ENCODE measurements at places on chromosomes 11 and 22.

GRCh38 chr11:10892250-10892649 is 34.4 kb upstream of the ZBED5 start:
- DNase-seq, result no peak

- no peak for DNase-seq
These were observed 10.1 kb downstream of the FAM83F start for GRCh38 chr22:40004836-40005235.

- DNase-seq, result no peak
These were observed 24.8 kb downstream of the UVRAG start for GRCh38 chr11:75839851-75840250.

DNA sequence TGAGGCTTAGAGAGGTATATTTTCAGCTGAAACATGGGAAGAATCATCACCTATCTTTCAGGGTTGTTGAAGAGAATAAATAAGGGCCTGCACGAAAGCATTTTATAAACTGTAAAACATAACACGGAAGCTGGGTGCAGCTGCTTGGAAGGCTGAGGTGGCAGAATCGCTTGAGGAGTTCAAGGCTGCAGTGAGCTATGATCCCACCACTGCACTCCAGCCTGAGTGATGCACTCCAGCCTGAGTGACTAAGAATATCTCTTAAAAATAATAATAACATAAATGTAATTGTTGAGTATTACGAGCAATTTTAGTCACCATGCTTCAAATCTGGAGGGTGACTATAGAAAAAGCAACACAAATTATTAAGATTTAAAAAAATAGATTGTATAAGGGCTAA is 16.3 kb downstream of the RBFOX2 start:
- DNase-seq, result no peak

DNA sequence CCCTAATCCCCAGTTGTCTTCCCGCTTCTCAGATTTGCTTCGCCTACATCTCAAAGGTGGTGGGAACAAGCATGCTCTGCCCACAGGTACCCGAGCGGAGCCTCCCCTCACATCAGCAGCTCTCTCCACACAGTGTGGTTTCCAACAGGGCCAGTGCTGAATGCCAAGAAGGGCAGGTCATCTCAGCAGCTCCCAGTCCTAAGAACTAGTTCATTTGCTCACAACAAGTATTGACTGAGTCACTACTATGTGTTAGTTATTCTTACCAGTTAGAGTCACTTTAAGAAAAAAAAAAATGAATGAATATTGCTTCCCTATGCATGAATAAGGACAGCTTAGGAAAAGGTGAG is 66.2 kb downstream of the THAP12 start:
- no peak for DNase-seq

GRCh38 chr22:49044091-49044490 is 783.6 kb downstream of the BRD1 start:
- DNase-seq, result no peak

DNA sequence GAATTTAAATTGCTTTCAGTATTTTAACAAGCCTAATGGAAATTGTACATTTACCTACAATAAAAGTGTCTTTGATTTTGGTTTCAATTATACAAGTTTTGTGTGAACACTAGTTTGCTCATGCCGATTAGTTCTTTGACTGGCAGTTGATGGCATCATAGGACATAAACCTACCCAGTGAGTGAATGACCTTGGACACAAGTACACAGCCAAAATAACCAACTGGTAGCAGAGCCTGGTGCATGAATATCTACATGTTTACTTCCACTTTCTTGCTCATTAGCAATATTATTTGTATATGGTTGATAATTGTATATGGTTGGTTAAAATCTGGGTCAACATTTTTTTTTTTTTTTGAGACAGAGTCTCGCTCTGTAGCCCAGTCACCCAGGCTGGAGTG is 37.8 kb downstream of the STIM1 start:
- DNase-seq, result no peak

DNA sequence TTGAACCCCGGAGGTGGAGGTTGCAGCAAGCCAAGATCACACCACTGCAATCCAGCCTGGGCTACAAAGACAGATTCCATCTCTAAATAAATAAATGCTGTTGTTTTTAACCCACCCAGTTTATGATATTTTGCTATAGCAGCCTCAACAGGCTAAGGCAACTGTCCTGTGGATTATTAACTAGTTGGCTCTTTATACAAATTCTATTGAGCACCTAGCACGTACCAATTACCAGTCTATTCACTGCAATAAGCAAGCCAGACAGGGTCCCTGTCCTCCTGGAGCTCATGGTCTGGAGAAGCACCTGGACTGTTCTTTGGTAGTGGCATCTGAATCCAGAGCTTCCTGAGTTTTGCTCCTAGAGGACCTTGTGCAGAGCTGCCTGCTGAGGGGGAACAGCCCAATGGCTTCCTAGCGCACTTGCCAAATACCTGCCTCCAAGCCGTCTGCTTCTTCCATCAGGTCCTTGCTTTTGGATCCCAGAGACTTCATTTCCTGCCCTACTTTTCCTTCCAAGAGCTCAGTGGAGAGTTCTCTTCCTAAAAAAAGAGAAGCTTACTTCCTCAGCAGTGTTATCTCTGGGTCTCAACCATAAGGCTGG is 49.9 kb upstream of the MICAL2 start:
- DNase-seq, result no peak

DNA sequence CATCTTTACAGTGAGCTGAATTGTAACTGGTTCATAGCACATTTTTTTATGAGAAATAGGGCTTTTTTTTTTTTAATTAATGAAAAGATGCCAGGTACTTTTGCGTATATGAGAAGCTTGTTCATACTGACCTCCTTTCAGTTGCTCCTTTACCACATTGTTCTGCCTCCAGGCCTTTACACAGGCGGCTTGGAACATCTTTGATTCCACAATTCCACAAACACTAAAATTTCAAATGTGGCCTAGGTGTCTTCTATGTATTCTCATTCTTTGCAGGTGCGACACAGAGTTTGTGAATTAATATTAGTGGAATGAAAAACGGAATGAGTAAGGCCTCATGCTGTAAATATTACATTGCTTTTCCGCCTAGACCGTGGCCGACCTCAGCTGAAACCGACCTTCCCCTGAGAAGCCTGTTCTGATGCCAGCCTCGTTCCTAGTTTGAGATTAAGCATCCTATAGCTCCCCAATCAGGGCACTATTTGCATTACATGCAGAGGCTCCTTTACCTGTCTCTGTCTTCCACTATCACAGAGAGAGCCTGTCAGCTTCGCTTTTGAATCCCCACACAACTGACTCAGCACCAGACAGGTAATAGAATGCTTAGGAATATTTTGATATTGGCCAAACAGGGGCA is 125.8 kb downstream of the LDLRAD3 start:
- DNase-seq, result no peak

Data from activated T-helper 1 cell treated with anti-CD3 and anti-CD28 coated beads, Interleukin-2, amount 50 U/mL, for 16 hours (primary cell).